ENCODE measurements at places on chromosomes 3 and 15. TPM values are rescaled to one million over a fixed set of nuclear protein-coding genes. Genes with fewer than 3 reads are reported as not detected.

SLC28A2 gene
- not detected for total RNA-seq

- DNase-seq, result no peak
These were observed 10.2 kb downstream of the IGDCC4 start for GRCh38 chr15:65412556-65412955.

DNA sequence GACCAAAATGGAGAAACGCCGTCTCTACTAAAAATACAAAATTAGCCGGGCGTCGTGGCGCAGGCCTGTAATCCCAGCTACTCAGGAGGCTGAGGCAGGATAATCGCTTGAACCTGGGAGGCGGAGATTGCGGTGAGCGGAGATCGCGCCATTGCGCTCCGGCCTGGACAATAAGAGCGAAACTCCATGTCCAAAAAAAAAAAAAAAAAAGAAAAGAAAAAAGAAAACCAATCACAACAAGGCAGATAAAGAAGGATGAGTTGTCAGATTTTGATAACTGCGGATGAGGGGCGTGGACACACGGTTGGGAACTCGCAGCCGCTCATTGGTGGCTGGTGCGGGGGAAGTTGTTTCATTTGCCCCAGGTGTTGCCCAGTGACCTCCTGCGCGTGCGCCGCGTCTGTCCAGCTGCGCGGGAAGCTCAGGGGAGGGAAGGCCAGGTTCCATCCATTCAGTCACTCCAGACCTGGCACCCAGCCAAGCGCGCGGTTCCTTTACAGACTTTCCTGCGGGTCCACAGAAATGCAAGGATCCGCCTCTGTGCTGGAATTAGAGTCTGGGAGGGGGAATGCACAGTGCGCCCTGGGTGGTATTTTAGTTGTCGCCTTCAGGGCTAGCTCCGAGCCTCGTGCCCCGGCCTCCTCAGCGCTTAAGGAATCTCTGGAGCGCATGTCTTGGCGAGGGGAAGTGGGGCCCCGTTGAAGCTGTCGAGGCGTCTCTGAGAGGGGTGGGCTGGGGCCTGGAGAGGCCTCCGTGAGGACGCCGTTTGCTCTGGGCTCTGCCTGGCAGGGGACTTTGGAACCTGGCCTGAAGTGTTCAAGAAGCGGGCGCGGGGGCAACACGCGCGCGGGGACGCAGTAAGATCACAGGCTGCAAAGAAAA, 708 bp upstream of the GCHFR start:
- peak; percentile 79 for DNase-seq

CDV3 gene
- 71.3 TPM for total RNA-seq

GRCh38 chr3:44952689-44953088, 23.3 kb downstream of the ZDHHC3 start:
- no peak for DNase-seq

SRGAP3 gene
- 1.8 TPM for total RNA-seq

CHRNB4 gene
- total RNA-seq, result not detected

CSPG4 gene
- total RNA-seq, result 0.20 TPM

PLA2G4E gene
- not detected for total RNA-seq

GRCh38 chr15:77975332-77976094, 102.0 kb downstream of the TBC1D2B start:
- DNase-seq, result no peak

GRCh38 chr3:145951441-145951840, 209.5 kb downstream of the PLOD2 start:
- no peak for DNase-seq

GRCh38 chr3:52046186-52046901, 10.0 kb downstream of the DUSP7 start:
- peak; percentile 65 for DNase-seq

NANOGP8 gene
- not detected for total RNA-seq

CYP8B1 gene
- not detected for total RNA-seq

- peak; percentile 42 for DNase-seq
These were observed 67.8 kb downstream of the UBP1 start for GRCh38 chr3:33372218-33373081.

GRCh38 chr3:126657901-126658300, 3.0 kb upstream of the TXNRD3 start:
- no peak for DNase-seq

DNA sequence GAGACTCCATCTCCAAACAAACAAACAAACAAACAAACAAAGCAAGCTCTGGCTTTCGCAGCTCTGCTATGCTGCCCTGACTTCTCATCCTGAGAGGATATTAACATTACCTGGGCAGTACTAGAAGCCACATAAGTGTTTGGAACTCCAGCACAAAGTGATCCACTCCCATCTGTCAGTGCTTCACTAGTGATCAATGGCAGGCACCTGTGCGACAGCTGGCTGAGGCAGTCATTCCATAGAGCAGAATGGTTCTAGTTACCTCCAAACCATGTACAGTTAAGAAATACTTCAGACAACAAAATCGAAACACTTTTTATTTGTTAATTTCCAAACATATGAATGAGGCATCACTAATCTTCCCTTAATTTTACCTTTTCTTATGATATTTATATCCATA, 2.8 kb upstream of the MB21D2 start:
- DNase-seq, result no peak

DNA sequence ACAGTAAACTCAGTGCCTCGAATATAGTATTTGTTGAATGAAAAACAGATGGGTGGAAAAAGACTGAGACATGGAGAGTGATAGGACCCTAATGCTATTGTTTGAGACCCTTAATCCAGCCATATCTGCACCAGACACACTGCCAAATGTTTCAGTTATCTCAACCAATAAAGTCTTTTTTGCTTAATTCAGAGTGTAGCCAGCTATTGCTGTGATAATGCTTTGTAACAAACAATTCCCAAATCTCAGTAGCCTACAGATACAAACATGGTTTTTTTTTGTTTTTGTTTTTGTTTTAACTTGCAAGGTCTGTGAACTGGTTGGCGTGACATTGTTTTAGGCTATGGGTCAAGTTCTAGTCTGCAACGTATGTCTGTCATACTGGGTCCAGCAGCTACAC, 17.0 kb upstream of the BCL2A1 start:
- DNase-seq, result no peak

FAM81A gene
- total RNA-seq, result 4.1 TPM

All from Caki2 (cell line).